ENCODE measurements at places on chromosomes 4 and X.

DNA sequence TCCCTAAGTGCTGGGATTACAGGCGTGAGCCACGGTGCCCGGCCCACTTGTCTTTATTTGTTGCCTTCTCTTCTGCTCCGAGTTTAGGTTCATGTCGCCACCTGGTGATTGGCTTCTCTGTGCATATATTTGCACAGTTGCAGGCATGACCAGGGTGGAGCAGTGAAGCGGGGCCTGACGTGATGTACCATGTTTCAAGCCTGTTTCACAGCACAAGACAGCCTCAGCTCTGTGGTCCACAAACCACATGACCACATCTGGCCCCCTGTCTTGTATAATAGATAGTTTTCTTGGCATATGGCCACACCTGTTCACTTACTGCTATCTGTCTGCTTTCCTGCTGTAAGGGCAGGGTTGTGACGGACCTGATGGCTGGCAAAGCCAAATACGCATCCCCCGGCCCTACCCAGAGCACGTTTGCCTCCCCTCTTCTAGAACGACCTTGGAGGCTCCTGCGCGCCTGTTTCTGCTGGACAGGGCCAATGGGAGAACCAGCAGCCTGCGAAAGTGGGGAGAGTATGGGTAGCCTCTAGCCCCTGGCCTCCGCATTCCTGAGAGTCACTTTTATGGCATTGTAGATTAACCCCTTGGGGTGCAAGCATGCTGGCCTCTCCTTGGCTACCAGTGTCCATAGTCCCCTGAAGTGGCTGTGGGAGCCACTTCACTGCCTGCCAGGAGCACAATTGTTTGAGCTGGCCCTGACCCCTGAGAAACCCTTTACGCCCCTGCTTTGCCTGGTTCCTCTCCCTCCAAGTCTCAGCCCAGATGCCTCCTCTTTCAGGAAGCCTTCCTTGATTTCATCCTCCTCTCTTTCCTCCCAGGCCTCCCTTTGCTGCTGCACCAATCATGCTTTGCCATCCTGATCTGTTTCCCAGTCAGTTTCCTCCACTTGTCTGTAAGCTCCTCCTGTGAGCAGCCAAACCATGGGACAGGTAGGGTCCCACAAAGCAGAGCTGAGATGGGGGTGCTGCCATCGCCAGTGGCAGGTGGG lies 6.0 kb upstream of the SH3TC1 start:
- H3K27ac ChIP-seq = no peak overlapping the region
- peaks cover 29% of the 10 kb centered on the region for H3K4me1 ChIP-seq
- no peak overlapping the region for H3K4me3 ChIP-seq
- no peaks in the 10 kb centered on the region for H3K36me3 ChIP-seq

GRCh38 chrX:110125446-110126162 lies 122.7 kb downstream of the TMEM164 start:
- no peaks in the 10 kb centered on the region for H3K36me3 ChIP-seq
- H3K4me1 ChIP-seq = no peaks in the 10 kb centered on the region
- no peak overlapping the region for H3K27ac ChIP-seq
- no peak for DNase-seq
- H3K4me3 ChIP-seq = no peak overlapping the region

DNA sequence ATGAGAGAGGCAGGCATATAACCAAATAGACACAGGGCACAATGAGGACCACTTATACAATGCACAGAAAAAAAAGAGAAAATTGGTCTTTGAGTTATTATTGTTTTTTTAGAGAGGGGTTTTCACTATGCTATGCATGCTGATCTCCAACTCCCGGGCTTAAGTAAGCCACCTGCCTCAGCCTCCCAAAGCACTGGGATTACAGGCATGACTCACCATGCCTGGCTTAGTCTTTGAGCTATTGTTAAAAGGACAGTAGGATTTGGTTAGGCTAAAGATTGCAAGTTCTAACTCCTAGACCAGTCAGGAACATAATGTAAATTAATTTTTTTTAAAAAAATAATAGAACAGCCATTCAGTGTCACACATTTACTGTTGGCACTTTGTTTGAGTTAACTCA lies 340.1 kb downstream of the GPAT3 start:
- H3K4me3 ChIP-seq = no peak overlapping the region
- no peaks in the 10 kb centered on the region for H3K4me1 ChIP-seq
- DNase-seq = no peak
- H3K27ac ChIP-seq = no peak overlapping the region

DNA sequence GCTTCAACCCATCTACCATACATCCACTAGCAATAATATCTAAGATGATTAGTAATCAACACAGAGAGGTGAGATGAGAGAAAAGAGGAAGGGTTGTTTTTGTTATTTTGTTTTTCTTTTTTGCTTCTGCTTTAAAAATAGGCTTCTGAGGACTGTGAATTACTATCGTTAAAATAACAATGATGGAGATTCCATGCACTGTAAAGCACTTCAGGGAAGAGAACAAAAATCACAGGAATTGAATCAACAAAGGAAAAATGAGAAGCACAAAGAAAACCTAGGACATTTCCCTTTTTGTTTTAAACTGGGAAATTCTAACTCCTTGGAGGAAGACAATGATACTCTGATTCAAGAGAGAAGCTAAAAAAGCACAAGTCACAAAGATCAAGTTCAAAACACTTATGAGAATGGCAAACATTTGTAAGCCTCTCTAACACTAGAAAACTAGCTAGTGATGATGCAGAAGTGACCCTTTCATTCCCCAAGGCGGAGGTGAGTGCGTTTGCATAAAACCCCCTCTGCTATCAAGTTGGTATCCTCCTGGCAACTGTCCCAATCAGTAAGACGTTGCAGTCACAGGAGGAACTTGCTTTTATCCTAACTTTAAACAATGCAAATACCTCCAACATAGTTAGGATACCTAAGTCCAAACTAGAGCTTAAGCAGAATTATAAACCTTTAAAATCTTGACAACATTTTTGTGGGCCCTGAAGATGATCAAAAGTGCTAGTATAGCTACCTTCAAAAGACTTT lies 308.5 kb downstream of the CAMK2D start:
- no peak overlapping the region for H3K4me3 ChIP-seq
- no peaks in the 10 kb centered on the region for H3K27me3 ChIP-seq
- peak overlapping the region; percentile 8 for H3K27ac ChIP-seq
- peaks cover 11% of the 10 kb centered on the region for H3K36me3 ChIP-seq
- H3K4me1 ChIP-seq = no peaks in the 10 kb centered on the region

DNA sequence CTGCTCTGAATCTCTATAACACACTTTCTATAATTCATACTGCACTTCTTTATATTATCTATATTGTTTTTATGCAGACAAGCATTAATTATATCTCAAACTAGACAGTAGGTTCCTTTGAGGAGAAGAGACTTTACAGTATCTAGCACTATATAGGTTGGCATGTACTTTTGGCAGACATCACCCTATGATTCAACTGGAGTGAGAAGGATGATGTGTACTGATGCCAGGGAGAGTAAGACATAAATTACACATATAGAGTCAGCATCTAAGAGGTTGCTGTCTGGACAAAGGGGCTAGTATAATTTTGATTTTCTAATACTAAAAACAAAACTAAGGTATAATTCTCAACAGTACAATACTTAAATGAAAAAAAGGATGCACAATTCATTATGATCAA lies 5.1 kb upstream of the RBM41 start:
- H3K27me3 ChIP-seq = no peaks in the 10 kb centered on the region
- H3K4me1 ChIP-seq = no peaks in the 10 kb centered on the region
- H3K36me3 ChIP-seq = no peaks in the 10 kb centered on the region
- no peak for DNase-seq
- H3K27ac ChIP-seq = no peak overlapping the region

GRCh38 chr4:80434238-80434637 lies 98.7 kb downstream of the CFAP299 start:
- no peak overlapping the region for H3K4me3 ChIP-seq
- H3K36me3 ChIP-seq = no peaks in the 10 kb centered on the region
- DNase-seq = no peak
- no peaks in the 10 kb centered on the region for H3K27me3 ChIP-seq
- H3K27ac ChIP-seq = no peak overlapping the region

GRCh38 chrX:7218321-7219152 lies 70.6 kb upstream of the PUDP start:
- no peak overlapping the region for H3K4me3 ChIP-seq
- no peaks in the 10 kb centered on the region for H3K27me3 ChIP-seq
- H3K36me3 ChIP-seq = no peaks in the 10 kb centered on the region
- no peak overlapping the region for H3K27ac ChIP-seq
- no peak for DNase-seq

DNA sequence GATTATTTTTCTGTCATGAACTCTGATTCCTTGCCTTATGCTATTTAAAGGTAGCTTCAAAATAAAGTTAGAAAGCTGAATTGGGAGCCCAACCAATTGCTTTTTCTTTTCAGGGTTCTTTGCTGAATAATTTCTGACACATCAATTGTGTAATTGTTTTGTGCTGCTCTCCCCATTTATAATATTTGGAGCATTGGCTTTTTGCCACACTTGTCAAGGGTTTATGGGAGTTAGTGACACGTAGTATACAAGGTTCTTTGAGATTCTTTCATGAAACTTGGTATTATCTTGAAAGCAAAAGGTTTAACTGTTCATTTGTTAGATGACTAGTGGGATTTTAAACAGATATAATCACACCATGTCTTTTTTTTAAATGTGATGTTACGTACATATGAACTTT lies 80.9 kb downstream of the POLA1 start:
- H3K27ac ChIP-seq = no peak overlapping the region
- H3K27me3 ChIP-seq = no peaks in the 10 kb centered on the region
- H3K4me3 ChIP-seq = no peak overlapping the region

DNA sequence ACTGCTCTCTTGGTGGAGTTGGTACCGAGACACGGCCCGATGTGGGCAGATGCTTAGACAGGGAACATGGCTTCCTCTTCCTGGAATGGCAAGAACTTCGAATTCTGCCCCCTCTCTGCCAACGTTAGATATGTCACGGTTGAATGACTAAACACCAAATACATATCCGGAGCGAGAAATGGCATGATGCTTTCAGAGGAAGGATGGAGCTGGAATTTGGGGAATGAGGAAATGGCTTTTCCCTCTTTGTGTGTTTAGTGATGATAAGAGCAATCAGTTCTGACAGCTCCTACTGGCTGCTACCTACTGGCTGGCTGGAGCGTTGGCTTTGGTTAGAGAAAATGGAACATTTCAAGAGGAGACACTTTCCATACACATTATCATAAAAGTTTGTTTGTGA lies 140.0 kb downstream of the DHRSX start:
- no peaks in the 10 kb centered on the region for H3K27me3 ChIP-seq
- no peak overlapping the region for H3K4me3 ChIP-seq
- H3K27ac ChIP-seq = no peak overlapping the region
- no peaks in the 10 kb centered on the region for H3K4me1 ChIP-seq
- no peaks in the 10 kb centered on the region for H3K36me3 ChIP-seq

- H3K4me1 ChIP-seq = no peaks in the 10 kb centered on the region
- peak overlapping the region; percentile 83 for H3K27ac ChIP-seq
- no peaks in the 10 kb centered on the region for H3K27me3 ChIP-seq
- no peak for DNase-seq
- peak overlapping the region; percentile 84 for H3K4me3 ChIP-seq
These were observed 674 bp upstream of the DIAPH2 start for GRCh38 chrX:96683997-96684338.

DNA sequence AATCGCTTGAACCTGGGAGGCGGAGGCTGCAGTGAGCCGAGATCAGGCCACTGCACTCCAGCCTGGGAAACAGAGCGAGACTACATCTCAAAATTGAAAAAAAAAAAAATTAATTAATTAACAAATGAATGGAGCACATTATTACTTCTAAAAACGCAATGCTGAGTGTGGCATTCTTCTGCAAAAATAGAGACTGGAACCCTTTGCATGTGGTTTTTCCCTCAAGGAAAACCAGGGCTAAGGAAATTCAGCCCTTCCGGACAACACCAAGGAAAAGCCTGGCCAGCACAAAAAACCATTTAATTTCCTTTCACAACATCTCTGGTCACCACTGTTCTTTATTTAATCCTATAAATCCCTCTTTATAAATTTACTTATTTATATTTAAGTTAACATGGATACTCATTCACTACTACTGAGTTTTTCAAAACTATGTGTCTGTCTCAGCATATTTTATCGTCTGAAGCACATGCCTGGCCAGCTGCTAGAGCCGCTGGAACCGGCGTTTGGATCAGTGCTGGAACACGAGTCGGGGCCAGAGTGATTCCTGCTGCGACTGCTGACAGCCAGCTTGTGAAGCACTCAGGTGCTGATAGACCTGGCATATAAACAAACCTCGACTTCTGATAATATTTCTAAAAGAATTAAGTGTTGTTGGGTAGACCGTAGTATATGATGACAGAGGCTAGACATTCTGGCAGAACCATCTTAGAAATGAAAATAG lies 84.5 kb upstream of the WWC2 start:
- H3K36me3 ChIP-seq = no peaks in the 10 kb centered on the region
- H3K27me3 ChIP-seq = no peaks in the 10 kb centered on the region
- DNase-seq = no peak
- H3K4me1 ChIP-seq = no peaks in the 10 kb centered on the region
- no peak overlapping the region for H3K27ac ChIP-seq

DNA sequence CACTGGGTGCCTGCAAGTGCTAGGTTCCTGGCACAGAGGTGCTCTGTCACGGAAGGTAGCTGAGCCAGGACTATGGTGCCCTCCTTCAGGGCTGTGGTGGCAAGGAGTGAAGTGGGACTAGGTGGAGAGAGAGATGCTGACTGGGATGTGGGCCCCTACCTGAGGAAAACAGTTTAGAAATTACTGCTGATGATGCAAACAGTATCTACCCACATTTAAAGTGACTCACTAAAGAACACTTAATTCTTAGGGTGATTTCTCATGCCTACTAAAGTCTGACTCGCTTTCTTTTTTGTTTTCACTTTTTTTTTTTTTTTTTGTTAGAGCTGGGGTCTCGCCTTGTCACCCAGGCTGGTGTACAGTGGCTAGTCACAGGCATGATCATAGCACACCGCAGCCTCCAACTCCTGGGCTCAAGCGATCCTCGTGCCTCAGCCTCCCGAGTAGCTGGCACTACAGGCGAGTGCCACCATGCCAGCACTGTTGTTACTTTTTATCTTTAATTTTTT lies 3.1 kb downstream of the ZNF185 start:
- peaks cover 5% of the 10 kb centered on the region for H3K4me1 ChIP-seq
- DNase-seq = no peak
- H3K36me3 ChIP-seq = no peaks in the 10 kb centered on the region
- H3K27me3 ChIP-seq = no peaks in the 10 kb centered on the region
- no peak overlapping the region for H3K4me3 ChIP-seq

- no peaks in the 10 kb centered on the region for H3K27me3 ChIP-seq
- H3K4me1 ChIP-seq = no peaks in the 10 kb centered on the region
- H3K27ac ChIP-seq = no peak overlapping the region
These were observed 15.0 kb upstream of the OTUD4 start for GRCh38 chr4:145195167-145195952.

- no peak for DNase-seq
- no peaks in the 10 kb centered on the region for H3K4me1 ChIP-seq
- no peaks in the 10 kb centered on the region for H3K27me3 ChIP-seq
These were observed 21.3 kb upstream of the OPHN1 start for GRCh38 chrX:68454476-68455150.

DNA sequence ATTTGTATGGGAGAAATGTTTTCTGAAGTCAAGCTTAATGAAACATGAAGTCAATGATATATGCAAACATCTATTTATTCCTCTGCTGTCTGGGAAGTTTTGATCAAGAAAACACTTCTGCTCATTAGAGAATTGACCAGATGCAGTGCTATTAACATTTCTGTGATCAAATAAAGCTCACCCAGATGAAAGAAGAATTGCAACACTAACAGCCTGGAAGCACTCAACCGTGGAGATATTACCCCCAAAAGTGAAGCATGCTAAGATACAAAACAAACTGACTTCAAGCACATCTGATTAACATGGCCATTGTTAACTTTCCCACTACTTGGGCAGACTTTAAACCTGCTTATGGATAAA lies 73.7 kb upstream of the GUCY1A1 start:
- H3K4me3 ChIP-seq = no peak overlapping the region
- no peaks in the 10 kb centered on the region for H3K4me1 ChIP-seq
- no peak overlapping the region for H3K27ac ChIP-seq
- H3K27me3 ChIP-seq = no peaks in the 10 kb centered on the region
- no peaks in the 10 kb centered on the region for H3K36me3 ChIP-seq
- no peak for DNase-seq

Measured in tibial artery (tissue), 4 donors.